ENCODE measurements at places on chromosomes 6 and 20. TPM values are rescaled to one million over a fixed set of nuclear protein-coding genes. Genes with fewer than 3 reads are reported as not detected.

DNA sequence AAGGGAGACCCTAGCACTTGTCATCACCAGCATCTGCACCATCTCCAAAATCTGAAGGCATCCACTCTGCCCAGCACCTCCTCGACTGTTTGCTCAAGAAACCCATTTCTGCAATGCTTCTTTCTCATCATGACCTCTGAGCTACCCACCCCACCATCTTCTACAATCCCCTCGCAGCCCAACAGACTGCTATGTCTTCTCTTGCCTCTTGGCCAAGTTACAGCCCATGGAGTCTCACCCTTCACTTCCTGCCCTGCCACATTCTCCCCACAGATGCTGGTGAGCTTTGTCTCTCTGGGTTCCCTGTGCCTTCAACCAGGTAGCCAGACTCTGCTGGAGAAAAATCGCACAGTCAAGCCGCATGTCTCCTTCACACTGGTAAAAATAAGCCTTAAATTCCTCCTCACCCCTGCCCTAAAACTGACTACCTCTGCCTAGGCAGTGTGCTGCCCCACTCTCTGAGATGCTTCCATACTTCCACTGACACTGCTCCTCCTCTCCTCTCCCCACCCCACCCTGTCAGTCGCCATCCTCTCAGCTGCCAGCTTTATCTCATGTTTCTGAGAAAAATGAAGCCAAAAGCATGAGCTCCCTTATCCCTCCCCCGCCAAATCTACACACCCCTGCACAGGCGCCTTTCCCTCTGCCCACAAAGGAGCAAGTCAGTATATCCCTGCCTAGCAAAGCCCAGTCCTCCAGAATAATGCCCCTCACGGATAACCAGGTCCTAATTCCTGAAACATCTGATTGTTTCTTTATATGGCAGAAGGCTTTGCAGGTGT is 2.3 kb upstream of the TXNDC5 start:
- no peak for DNase-seq

DNA sequence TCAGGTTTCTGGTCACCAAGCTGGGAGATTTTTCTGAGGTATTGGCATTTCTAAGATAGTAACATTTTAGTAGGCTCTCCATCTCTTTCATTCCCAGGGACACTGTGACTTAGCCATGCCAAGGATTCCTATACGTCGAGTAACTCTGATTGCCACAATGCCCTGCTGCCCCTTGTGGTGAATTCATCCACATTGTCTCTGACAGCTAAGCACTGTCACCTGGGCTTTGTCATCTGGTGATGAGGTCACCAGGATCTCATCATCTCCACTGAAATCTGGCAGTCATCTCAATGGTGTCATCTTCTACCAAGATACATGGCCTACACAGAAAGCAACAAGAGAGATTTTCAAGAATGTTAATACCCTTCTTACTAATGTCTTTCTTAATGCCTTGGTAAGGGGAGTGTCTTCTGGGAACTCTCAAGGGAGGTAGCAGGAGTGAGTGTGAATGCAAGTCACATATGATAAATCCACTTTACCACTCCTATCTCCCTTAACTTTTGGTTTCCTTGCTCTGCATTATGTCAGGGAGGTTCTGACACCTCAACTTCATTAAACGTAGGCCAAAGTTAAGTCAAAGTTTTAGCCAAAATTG is 246.7 kb downstream of the CD109 start:
- DNase-seq = no peak

DNA sequence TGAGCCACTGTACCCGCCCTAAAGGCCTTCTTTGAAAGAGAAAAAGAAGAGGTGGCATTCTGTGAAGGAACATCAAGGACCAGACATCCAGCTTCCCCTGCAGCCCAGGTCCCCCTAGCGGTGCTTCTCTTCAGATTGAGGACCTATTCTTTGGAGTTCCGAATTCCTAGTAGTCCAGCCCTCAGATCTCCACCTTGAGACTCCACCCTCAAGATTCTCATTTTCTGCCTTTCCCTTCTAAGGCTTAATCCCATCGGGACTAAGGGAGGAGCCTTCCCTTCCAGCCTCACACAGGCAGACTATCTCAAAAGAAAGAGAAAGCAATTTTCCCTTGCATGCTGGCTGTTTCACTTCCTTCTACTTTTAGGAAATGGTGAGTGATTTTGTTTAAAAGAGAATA is 32.5 kb downstream of the MUC22 start:
- peak; percentile 58 for DNase-seq

- DNase-seq = peak; percentile 4
Observed at GRCh38 chr20:58709013-58709702, 16.6 kb downstream of the NPEPL1 start.

DNA sequence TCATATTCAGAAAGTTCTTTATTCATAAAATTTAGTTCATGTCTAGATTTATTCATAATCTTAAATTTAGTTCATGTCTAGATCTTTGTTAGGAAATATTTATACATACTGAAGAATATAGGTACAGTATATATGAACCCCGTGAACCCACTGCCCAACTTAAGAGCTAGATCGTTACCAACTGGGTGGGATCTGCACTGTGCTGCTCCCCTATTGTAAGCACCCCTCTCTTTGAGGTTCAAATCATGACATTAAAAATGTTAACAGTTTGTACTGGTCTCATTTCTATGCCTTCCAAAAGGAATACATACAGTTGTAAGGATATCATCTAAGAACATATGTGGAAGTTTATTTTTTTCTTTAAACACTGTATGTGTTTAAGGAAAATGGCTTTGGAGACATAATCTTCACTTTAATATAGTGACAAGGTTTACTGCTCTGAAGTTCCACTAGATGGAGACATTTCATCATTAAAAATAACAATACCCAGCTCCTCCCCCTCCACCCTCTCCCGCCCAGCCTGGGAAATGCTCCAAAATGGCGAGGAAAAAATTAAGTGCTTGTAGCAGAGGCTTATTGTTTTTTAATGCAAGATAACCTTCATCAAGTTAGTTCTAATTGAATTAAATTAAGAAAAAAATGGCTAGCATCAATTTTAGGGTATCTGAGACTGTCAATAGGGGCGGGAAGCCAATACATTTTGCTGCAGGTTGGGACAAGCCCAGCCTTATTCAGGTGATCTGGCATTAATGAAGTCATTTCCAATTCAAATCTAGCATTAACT is 104.1 kb upstream of the TRAF3IP2 start:
- peak; percentile 86 for DNase-seq

DNA sequence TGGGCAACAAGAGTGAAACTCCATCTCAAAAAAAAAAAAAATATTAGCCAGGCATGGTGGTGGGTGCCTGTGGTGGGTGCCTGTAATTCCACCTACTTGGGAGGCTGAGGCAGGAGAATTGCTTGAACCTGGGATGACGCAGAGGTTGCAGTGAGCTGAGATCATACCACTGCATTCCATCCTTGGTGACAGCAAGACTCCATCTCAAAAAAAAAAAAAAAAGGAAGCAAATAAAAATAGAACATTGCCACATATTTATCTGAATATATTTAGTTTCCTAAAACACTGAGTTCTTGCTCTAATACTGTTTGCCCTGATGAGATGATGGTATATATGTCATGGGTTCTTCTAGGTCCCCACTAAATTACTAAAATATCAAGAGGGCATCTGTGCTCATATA is 28.4 kb downstream of the CASP8AP2 start:
- DNase-seq = no peak

GRCh38 chr6:105330913-105331312 is 72.0 kb downstream of the PREP start:
- DNase-seq = no peak

GRCh38 chr6:131383421-131384411 is 189.3 kb upstream of the ARG1 start:
- DNase-seq = no peak

DNA sequence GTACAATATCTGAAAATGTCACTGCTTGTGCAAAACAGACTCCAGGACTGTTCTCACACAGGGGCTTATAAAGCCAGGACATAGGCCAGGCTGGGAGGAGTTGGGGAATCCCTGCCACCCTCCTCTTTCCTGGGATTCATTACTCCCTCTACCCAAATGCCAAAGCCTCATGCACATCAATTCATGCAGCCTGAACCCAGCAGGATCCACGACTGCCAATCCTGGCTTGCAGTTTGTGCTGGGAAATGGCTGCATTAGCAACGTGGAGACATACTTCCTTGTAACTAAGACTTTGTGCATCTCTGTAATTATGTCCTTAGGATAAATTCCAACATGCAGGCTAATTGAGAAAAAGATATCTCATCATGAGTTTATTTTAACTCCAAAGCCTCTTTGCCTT is 143.8 kb downstream of the SYCP2 start:
- DNase-seq = no peak

DNA sequence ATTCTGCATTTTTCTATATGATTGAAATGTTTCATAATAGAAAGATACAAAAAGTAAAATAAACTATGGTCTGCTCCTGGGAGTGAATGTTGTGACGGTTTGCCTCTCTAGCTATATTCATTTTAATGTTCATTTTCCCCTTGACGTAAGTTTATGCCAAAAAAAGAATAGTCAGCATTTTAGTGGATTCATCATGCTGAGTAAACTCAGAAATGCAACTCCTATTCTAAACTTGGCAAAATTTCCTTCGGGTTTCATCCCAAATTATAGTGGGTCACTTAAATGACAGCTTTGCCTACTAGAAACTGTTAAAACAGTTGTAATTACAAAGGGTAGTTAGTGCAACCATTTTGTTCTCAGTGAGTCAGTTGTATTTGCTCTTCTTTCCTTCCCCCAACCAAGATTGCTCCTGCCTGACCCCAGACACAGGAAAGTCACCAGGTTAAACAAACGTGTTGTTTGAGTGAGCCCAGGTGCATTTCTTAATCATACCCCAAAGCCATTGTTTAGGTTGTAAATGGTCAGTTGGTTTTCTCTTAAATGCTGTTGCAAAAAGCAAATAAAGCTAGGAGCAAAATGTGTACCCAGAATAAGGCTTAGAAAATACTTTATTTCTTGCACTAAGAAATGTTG is 482.3 kb upstream of the SOX4 start:
- no peak for DNase-seq

- DNase-seq = no peak
Observed at GRCh38 chr6:18347866-18348265, 39.3 kb upstream of the RNF144B start.

Gene GRIK2
- not detected for total RNA-seq

GRCh38 chr6:104606361-104606760 is 253.4 kb downstream of the HACE1 start:
- DNase-seq = no peak

- no peak for DNase-seq
Observed at GRCh38 chr6:33926451-33926850, 122.6 kb upstream of the MLN start.

GRCh38 chr20:46701057-46701456 is 8.4 kb upstream of the SLC2A10 start:
- no peak for DNase-seq

- no peak for DNase-seq
Observed at GRCh38 chr20:8223091-8223870, 91.2 kb downstream of the PLCB1 start.

GRCh38 chr20:63256954-63257353 is 2.7 kb upstream of the NKAIN4 start:
- no peak for DNase-seq

Gene GNRH2
- total RNA-seq = 1.2 TPM

Gene FKBP1A
- 76.4 TPM for total RNA-seq

DNA sequence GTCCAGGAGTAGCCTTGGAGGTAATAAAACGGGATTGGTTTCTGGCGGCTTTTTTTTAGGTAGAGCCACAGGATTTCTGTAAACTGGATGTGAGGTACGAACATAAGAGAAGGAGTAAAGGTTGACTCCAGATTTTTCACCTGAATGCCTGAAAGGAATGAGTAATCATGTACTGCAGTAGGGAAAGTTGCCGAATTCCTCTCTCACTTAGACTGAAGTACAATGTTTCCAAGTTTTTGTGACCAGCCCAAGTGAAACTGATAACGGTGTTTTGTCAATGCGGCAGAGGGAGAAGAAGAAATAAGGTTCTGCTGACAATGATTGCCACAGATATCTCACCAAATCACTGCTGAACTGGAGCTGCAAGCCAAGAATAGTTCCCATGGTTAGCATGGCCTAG is 75.0 kb downstream of the VTA1 start:
- DNase-seq = no peak

Gene PSORS1C1
- not detected for total RNA-seq

Gene PLCB1
- total RNA-seq = 66.2 TPM

Gene DCDC2
- not detected for total RNA-seq

DNA sequence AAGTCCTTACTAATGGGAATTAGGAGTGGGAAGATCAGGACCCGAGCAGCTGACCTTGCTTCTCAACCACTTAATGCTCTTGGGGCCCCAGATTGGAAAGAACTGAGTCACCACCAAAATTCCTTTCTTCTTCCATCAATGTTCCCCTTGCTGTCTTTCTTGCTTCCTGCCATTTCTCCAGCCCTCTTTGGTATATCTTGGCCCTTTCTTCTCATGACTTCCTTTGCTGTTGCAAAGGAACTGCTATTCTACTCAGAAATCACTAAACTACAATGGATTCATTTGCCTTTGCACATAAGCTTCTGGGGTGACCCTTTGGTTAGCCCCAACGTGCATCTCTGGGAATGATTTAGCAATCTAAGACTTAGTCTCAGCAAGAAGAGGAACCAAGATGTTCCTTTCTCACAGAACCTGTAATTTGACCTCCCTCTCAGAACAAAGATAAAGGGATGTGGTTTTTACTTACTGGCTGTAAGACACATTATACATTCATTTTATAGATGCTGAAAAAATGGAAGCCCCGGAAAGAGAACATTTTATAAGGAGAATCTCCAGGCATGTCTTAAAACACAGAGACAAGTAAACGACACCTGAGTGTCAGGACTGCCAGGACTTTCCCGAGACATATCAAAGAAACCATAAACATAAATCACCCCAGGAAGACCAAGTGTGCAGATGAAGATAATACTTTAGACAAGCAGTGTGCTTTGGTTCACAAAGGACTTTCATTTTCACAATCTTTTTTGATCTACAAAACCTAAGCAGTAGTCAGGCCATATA is 99.0 kb upstream of the TNFAIP3 start:
- peak; percentile 54 for DNase-seq

- no peak for DNase-seq
Observed at GRCh38 chr6:170025341-170025911, 265.5 kb downstream of the DLL1 start.

GRCh38 chr6:11460001-11460668 is 77.4 kb upstream of the TMEM170B start:
- no peak for DNase-seq

DNA sequence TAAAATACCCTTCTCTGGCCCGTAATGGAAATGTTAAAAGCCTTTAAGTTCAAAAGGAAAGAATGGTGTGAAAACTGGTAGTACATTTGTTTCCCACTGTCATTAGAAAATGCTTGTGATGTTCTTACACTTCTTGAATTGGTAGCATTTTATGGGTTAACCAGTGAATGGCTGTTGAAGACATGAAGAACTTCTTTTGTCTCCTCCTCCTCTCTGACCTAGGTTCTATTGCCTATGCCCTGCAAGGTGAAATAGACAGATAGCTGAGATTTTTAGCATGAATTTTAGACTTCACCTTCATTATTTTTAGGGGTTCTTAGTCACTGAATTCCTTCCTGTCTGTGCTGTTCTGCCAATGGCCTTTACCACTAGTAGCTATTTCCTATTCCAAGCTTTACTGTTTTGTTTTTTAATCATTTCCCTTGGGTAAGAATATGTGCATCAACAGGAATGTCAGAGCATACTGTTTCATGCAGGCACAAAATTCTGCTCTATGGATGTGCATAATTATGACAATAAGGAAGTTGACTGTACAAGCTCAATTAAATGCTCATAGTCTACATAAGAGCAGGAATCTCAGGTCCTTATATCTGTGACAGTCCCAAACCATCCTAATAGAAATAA is 4.9 kb downstream of the TNFAIP3 start:
- no peak for DNase-seq

Measured in natural killer cell (primary cell).